SJSA1 (cell line): ENCODE measurements at places on chromosomes 1 and 21.

- H3K4me3 ChIP-seq: peak within 1 kb of the TSS; percentile 36
- no peak for DNase-seq
- peaks cover 13% of the 10 kb centered on the region for H3K4me1 ChIP-seq
- no peaks in the 10 kb centered on the region for H3K27me3 ChIP-seq
- H3K36me3 ChIP-seq: no peaks in the 10 kb centered on the region
Measured at GRCh38 chr1:181033799-181034451, at the start of gene MR1. TSS of gene MR1 (plus strand) at chr1:181033983. CDS start at chr1:181034008, 25 bp downstream.

- no peaks in the 10 kb centered on the region for H3K27me3 ChIP-seq
- no peaks in the 10 kb centered on the region for H3K4me1 ChIP-seq
- no peak overlapping the region for H3K27ac ChIP-seq
Measured at GRCh38 chr1:33410091-33410701, 20.7 kb downstream of the PHC2 start.

- 0 out of 2 replicates have a peak overlapping the region, but pooled peaks have one; percentile 11 for H3K27ac ChIP-seq
- H3K36me3 ChIP-seq: 0 out of 2 replicates have a peak, but pooled peaks cover 4% of the 10 kb centered on the region
- no peak overlapping the region for H3K4me3 ChIP-seq
Measured at GRCh38 chr1:50620680-50621329, 197.6 kb upstream of the DMRTA2 start.

GRCh38 chr1:185565302-185565701, 168.9 kb upstream of the HMCN1 start:
- peaks cover 46% of the 10 kb centered on the region for H3K4me1 ChIP-seq
- no peak overlapping the region for H3K4me3 ChIP-seq
- H3K27ac ChIP-seq: peak overlapping the region; percentile 73
- peak; percentile 79 for DNase-seq
- H3K27me3 ChIP-seq: no peaks in the 10 kb centered on the region
- H3K36me3 ChIP-seq: no peaks in the 10 kb centered on the region

DNA sequence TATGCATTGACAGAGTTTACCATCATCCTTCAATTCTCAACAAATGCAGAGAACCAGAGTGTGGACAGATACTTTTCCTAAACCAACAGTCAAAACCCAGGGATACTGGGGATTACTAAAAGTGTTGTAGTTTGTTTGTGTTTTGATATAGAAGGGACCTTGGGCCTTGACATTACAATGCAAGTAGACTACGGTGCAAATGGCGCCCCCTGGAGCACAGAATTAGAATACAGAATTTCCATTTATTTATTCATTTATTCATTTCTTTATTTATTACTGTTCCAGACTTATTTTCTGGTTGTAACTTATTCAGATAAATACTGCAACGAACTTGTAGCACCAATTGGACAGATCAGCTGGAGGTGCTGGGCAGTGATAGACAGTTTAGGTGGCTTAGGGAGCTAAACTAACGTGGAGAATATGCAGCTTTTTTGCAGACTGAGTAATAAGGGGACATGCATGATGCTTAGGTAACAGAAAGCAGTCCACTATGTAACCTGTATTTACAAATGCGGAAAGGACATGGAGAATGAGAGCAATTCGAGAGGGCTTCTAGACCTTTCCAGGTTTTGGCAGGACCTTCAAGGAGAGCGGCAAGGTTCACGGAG, 42.6 kb downstream of the KIRREL1 start:
- no peak overlapping the region for H3K27ac ChIP-seq
- peaks cover 44% of the 10 kb centered on the region for H3K36me3 ChIP-seq
- H3K4me1 ChIP-seq: peaks cover 26% of the 10 kb centered on the region
- no peak overlapping the region for H3K4me3 ChIP-seq

DNA sequence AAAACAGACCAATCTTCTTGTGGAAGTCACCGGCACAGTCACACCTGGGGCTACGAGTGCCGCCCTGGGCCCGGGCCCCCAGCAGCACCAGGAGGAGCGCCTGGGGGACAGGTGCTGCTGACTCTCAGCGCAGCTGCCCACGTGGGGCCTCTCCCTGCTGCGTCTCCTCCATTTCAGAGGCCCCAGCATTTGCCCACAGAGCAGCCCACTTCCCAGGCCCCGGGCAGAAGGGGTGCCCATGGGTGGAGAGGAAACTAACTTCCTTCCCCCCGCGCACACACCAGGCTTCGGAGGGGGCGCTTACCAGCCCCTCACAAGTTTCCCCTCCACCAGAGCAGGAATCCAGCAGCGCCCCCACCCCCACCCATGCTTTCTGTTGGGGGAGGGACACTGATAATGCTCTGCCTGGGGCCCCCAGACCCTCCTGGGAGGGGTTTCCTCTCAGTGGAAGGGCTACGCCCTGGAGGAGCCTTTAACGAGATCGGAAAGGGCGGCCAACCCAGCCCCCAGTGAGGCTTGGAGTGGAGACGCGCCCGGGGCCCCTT, 440 bp downstream of the TNFRSF25 start:
- H3K27ac ChIP-seq: no peak overlapping the region
- no peak for DNase-seq
- no peaks in the 10 kb centered on the region for H3K36me3 ChIP-seq
- H3K4me1 ChIP-seq: no peaks in the 10 kb centered on the region
- H3K27me3 ChIP-seq: no peaks in the 10 kb centered on the region

DNA sequence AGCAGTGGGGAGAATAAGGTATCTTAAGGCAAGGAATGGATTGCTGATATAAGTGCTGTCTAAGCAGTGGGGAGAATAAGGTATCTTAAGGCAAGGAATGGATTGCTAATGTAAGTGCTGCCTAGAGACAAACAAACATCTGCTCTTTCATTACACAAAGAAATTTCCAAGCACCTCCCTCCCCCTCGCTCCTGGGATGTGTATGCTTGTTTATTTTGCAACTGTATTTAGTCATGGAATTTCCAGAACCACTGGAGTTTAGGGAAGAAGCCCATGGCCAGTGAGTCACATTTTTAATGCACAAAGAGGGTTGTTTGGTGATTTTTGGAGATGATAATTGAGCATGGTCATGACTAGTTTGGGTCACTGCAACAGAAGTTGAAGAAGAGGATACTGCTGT, 21.5 kb downstream of the PDPN start:
- H3K36me3 ChIP-seq: peaks cover 55% of the 10 kb centered on the region
- H3K4me3 ChIP-seq: no peak overlapping the region
- H3K27me3 ChIP-seq: no peaks in the 10 kb centered on the region
- DNase-seq: peak; percentile 99

- H3K36me3 ChIP-seq: no peaks in the 10 kb centered on the region
- H3K4me1 ChIP-seq: no peaks in the 10 kb centered on the region
- peaks cover 6% of the 10 kb centered on the region; the same call in 1 of the 2 replicates for H3K27me3 ChIP-seq
- no peak overlapping the region for H3K27ac ChIP-seq
Measured at GRCh38 chr1:206664740-206665139, 20.0 kb upstream of the MAPKAPK2 start.

DNA sequence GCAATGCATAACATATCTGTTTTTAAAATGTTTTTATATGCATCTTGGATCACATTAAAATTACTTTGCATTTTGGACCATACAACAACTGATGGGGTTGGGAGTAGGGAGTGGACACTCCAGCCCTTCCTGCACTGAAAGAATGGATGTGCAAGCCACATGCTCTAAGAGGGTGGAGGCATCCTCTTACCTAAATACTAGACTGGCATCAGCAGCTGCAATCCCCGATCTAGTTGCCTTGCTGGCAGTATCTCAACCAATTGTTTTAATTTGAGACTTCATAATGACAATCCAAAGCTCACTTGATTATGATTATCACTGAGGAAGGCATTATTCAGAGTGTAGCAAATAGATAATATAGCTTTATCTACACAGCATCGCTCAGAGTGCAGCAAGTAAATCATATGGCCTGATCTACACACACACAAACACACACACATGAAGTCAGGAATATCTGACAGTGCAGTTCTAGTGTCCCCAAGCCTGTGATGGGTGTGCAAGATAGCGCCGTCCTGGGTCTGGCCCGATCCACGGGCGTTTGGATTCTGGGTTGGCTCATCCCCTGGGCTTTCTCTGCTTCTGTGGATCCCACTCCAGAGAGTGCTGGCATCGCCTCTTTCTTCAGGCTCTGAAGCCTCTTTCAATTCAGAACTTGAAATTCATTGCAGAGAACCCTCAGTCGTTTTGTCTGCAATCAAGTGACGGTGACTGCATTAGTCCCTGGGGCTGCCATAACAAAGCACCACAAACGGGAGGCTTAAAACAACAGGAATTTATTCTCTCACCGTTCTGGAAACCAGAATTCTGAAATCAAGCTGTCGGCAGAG, 181.3 kb downstream of the ETS2 start:
- peaks cover 76% of the 10 kb centered on the region for H3K4me1 ChIP-seq
- H3K36me3 ChIP-seq: no peaks in the 10 kb centered on the region
- no peaks in the 10 kb centered on the region for H3K27me3 ChIP-seq
- no peak overlapping the region for H3K27ac ChIP-seq
- H3K4me3 ChIP-seq: no peak overlapping the region

DNA sequence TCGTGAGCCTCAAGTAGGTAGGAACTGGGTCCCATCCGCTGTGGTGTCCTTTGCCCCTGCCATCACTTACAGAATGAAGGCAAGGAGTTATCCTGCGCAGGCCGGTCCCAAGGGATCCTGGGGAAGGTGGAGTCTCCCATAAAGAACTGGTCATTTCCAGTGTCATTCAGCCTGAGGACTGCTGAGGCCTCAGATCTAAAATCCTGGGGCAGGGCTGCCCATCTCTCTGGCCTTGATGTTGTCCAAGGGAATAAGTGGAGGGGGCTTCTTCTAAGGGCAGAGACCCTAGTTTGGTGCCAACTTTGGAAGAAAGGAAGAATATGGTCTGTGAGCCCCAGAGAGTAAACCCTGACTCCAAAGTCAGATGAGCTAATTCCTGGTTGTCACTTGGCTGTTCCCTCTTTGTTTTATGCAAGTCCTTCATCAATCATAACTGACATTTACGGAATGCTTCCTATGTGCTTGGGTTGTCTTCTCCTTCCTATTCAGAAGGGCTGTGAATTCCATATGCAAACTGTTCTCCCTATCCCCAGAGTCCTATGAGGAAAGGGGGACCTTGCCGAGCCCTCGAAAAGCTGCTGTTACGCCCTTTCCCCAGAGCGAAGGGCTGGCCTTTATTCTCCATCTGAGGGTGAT, 6.9 kb downstream of the IFI6 start:
- no peak overlapping the region for H3K4me3 ChIP-seq
- no peaks in the 10 kb centered on the region for H3K36me3 ChIP-seq
- DNase-seq: no peak
- no peaks in the 10 kb centered on the region for H3K27me3 ChIP-seq

- H3K4me1 ChIP-seq: no peaks in the 10 kb centered on the region
- no peaks in the 10 kb centered on the region for H3K36me3 ChIP-seq
- no peak overlapping the region for H3K27ac ChIP-seq
- H3K27me3 ChIP-seq: no peaks in the 10 kb centered on the region
- no peak for DNase-seq
- no peak overlapping the region for H3K4me3 ChIP-seq
Measured at GRCh38 chr1:199954699-199955098, 72.8 kb upstream of the NR5A2 start.

DNA sequence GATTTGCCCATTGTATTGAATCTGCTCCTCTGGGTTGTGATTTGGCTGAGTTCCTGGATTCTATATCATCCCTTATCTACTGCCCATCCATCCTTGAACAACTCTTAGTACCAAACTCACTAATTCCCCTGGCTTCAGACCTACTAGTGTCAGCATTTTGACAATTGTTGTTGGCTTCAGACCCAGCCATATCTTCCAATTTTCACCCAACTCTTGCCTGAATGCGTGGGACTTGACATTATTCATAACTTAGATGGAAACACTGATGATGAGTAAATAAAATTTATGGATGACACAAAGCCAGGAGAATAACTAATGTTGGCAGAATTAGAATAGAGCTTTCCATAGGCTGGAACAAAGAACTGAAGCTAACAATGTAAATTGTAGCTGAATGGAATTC, 27.3 kb upstream of the EDEM3 start:
- no peaks in the 10 kb centered on the region for H3K4me1 ChIP-seq
- no peaks in the 10 kb centered on the region for H3K27me3 ChIP-seq
- H3K27ac ChIP-seq: no peak overlapping the region
- no peaks in the 10 kb centered on the region for H3K36me3 ChIP-seq

DNA sequence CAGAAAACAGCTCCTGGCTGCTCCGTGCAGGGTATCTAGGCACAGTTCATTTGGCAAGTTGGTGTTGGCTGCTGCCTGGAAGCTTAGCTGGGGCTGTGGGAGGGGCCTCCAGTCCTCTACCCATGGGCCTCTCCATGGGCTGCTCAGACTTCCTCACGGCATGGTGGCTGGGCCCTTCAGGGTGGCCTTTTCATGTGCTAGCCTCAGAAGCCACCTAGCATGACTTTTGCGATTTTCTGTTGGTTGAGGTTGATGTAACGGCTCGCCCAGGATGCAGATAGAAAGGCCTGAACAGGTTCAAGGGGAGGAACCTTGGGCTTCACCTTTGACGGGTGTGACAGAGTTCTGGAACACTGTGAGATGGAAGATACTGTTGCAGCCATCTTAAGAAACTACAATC, 25.8 kb upstream of the LHX4 start:
- no peak overlapping the region for H3K4me3 ChIP-seq
- no peaks in the 10 kb centered on the region for H3K36me3 ChIP-seq
- H3K27ac ChIP-seq: no peak overlapping the region
- no peaks in the 10 kb centered on the region for H3K4me1 ChIP-seq
- no peak for DNase-seq
- H3K27me3 ChIP-seq: no peaks in the 10 kb centered on the region

- H3K36me3 ChIP-seq: no peaks in the 10 kb centered on the region
- 0 out of 2 replicates have a peak, but pooled peaks cover 3% of the 10 kb centered on the region for H3K27me3 ChIP-seq
- H3K4me1 ChIP-seq: peaks cover 17% of the 10 kb centered on the region
- no peak for DNase-seq
- H3K27ac ChIP-seq: no peak overlapping the region
Measured at GRCh38 chr1:90370686-90371447, 346.2 kb downstream of the BARHL2 start.
